ENCODE measurements at places on chromosomes 11 and 22.

DNA sequence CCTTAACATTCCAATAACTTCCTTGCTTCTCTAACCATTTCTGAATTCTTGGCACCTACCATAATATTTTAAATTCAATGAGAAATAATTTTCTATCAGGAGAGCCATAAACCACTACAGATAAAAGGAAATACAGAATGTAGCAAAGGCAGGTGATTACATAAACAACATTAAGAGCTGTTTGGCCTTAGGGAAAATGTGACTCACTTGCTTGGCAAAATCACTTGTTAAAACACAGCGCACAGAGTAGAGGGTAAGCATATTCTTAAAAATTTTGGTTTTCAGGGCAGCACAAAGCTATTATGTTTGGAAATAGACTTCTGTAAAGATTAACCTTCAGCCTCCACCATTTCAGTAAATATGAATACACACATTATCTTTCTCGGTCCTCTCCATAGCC is 26.4 kb downstream of the IZUMO1R start:
- no peak for DNase-seq

DNA sequence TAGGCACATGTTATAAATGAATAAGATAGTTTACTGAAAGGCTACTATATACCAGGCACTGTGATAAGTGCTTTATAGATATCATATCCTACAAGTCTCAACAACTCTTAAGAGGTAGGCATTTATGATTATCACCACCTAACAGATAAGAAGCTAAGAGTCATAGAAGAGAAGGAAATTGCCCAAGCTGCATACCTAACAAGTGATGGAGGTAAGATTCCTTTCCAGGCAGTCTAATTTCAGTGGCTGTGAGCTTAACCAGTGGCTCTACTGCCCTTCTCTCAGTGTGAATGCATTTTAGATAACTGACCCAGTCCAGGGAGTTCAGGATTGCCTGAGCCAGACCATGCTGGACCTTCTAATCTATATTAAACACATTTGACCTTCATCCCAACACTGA is 39.2 kb downstream of the HEPHL1 start:
- DNase-seq = no peak

- DNase-seq = no peak
Measured at GRCh38 chr22:38070250-38070921, 13.2 kb downstream of the PICK1 start.

- DNase-seq = no peak
Measured at GRCh38 chr11:129613071-129613470, 202.6 kb upstream of the TMEM45B start.

GRCh38 chr11:97743205-97743742 is 1277.5 kb upstream of the CNTN5 start:
- no peak for DNase-seq

DNA sequence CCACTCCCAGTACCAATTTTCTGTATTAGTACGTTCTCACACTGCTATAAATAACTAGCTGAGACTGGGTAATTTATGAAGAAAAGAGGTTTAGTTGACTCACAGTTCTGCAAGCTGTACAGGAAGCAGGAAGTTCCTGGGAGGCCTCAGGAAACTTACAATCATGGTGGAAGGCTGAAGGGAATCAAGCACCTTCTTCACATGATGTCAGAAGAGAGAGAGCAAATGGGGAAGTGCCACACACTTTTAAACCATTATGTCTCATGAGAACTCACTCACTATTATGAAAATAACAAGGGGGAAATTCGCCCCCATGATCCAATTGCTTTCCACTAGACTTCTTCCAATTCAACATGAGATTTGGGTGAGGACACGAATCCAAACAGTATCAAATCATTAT is 271.4 kb downstream of the ETS1 start:
- no peak for DNase-seq

DNA sequence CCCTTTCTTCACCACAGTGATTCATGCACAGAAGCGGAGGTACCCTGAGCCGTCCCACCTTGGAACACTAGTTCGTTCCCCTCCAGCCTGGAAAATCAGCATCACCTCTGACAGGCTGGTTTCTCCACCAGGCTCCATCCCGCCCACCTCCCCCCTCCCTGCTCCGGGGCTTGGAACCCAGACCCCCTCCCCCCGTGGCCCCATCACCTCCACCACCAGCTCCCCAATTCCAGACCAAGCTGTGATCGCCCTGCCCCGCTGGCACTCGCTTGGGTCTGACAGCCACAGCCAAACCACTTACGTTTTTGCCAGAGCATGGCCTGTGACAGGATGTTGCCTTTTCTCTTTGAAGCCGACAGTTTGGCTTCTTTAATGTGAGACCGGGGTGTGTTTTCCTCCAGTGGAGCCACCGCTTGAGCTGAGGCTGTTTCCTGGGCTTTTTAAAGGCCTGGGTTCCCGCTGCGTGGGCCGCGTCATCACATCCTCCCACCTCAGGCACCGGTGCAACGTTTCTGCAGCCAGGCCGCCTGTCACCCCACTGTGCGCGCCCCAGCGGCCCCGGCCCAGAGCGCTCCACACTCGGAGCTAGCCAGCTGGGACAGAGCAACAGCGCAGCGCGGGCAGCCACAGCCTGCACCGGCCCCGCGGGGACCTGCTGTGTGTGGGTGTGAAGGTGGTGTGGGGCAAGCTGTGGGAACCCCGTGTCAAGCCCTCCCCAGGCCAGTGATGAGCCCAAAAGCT is at the start of gene POU2AF1:
TSS of gene POU2AF1 (minus strand) at position 415 of the 741 bp plus-strand sequence. CDS start at position 317, 98 bp downstream.
- DNase-seq = no peak

DNA sequence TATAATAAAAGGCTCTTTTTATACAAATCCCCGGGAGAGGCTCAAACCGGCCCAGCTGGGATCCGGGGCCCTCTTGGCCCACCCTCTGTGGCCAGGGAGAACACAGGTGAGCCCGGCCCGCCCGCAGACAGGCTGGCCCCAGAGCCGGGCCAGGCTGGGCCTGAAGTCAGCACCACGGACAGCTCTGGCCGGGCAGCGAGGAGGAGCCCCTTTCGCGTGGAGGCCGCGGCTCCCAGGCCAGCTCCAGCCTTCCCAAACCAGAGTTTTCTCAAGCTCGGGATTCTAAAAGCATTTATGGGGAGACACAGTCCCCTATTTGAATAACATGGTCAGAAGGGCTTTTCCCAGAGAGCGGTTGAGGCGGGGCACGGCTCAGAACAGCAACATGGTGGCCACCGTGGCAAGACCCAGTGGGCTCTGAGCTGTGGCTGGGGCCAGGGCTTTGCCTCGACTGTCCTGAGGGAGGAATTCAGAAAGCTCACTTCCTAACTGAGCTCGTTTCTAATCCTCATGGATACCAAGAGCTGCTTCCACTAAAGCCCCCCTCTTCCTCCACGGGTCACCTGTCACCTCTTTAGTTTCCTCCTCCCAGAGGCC is 115.4 kb downstream of the BRD1 start:
- DNase-seq = no peak

GRCh38 chr22:39966470-39966869 is 6.3 kb downstream of the TMA7B start:
- DNase-seq = no peak

DNA sequence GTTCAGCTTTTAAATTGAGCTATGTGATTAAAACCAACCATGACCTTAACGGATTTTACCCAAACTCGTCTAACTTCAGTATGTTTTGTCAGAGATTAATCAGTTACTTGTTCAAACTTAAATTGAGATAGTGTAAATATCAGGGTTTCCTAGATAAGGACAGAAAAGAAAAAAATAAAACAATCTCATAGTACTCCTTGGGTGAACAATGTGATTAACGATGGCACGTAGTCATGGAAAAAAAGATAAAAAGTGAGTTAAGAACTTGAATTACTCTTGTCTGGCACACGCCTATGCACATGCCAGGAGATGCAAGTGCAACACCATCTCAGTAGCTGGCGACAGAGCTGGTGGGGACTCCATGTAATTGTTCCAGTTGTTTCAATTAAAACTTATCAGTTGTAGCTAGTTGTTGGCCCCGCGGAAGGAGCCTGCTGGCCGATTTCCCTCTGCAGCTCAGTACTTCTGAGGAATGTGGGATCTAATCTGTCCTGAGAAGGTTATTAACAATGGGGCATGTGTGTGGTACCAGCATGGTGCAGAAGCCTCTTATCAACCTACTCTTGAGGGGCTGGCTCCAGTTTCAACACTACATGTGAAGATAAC is 3.0 kb downstream of the RASSF10 start:
- no peak for DNase-seq

- DNase-seq = no peak
Measured at GRCh38 chr11:26712497-26712896, 9.4 kb downstream of the SLC5A12 start.

DNA sequence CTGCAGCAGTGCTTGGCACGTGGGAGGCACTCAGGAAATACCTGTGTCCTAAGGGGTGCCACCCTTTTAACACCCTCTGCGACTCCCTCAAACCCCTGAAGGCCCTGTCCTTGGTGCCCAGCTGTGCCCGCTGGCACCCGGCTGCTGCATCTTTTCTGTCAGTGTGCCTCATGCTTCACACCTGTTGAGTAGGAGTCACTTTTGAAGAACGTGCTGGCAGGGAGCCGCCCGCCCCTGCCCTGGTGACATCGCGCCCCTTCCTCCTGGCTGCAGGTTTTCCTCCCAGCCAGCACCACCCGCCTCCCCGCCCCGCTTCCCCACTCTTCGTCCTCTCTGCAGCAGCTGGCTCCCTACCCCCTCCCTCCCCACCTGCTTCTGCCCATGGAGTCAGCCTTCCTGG is 17.8 kb downstream of the FRMD8 start:
- no peak for DNase-seq

DNA sequence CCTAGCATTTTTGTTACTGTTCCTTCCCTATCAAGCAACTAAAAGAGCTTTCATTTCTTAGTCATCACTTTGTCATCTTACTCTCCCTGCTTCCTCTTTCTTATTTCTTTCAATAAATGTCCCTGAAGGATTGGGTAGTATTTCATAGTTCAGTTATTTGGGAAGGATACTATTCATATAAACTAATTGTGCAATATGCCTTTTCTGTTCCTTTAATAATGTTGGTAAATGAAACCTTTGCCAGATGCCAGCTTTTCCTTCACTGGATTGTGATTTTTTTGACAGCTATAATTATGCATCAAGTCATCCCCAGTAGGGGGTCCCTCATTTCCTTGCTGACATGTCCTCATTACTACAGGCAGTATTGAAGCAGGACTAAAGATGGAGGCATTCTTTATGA is 101.7 kb downstream of the ATM start:
- DNase-seq = peak; percentile 75

GRCh38 chr11:124612567-124613246 is 1.5 kb downstream of the PANX3 start:
- DNase-seq = no peak

- DNase-seq = peak; percentile 79
Measured at GRCh38 chr22:26394777-26395176, 34.3 kb upstream of the ASPHD2 start.

DNA sequence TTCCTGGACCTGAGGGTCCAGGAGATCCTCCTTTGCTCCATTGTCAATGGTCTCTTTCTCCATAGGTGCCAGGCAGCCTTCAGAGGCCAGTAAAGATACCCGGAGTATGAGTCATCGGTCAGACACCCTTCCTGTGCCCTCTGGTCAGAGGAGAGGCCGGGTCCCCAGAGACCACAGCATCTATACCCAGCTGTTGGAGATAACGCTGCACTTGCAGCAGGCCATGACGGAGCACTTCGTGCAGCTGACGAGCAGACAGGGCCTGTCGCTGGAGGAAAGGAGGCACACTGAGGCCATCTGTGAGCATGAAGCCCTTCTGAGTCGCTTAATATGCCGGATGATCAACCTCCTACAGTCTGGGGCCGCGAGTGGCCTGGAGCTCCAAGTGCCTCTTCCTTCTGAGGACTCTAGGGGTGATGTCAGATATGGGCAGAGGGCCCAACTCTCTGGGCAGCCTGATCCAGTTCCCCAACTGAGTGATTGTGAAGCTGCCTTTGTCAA is at the start of gene ACCSL:
TSS of gene ACCSL (plus strand) at position 51 of the 501 bp plus-strand sequence. CDS start at position 107, 56 bp downstream.
- no peak for DNase-seq

DNA sequence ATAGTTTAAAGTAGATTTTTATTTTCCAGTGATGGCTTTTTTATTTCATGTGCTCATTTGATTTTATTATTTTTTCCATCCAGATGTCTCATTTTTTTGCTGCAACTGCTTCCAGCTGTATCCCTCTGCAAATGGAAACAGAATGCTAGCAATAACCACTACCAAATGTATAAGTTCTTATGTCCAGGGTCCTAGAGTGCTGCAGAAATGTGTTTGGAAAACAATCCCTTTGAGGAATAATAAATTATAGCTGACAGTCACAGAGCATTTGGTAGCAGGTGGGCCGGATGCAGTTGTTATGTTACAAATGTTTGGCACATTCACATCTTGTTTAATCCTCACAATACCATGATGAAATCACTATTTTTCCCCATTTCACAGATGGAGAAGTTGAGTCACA is 300.7 kb upstream of the PDGFD start:
- DNase-seq = no peak

GRCh38 chr11:10293423-10294289 is at the start of gene SBF2:
TSS of gene SBF2 (minus strand) at chr11:10294219. CDS start at chr11:10294069, 150 bp downstream.
- DNase-seq = peak; percentile 82

GRCh38 chr11:20631519-20632168 is 32.2 kb downstream of the SLC6A5 start:
- DNase-seq = peak; percentile 17

DNA sequence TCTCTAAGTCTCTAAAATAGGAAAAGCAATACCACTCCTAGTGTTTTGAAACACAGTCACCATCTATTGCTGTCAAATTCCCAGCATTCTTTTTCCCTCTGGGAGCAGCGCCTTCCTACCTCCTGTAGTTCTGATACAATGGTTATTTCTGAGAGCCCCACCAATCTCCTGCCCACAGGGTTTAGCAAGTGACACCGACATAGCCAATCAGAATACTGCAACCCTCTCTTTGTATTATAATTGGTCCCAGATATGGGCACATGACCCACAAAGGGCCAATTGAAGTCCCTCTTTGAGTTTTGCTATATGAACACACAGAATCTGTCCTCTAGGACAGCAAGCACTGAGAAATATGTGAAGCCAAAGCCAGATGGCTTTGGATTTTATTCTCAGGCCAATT is 16.9 kb upstream of the ARHGAP42 start:
- DNase-seq = no peak

- DNase-seq = no peak
Measured at GRCh38 chr11:75632962-75633361, 35.9 kb downstream of the MAP6 start.

GRCh38 chr11:125451400-125452124 is 44.5 kb downstream of the FEZ1 start:
- peak; percentile 88 for DNase-seq

GRCh38 chr22:37391702-37392101 is 35.6 kb downstream of the ELFN2 start:
- no peak for DNase-seq

- no peak for DNase-seq
Measured at GRCh38 chr11:130710497-130711012, 205.7 kb downstream of the SNX19 start.

DNA sequence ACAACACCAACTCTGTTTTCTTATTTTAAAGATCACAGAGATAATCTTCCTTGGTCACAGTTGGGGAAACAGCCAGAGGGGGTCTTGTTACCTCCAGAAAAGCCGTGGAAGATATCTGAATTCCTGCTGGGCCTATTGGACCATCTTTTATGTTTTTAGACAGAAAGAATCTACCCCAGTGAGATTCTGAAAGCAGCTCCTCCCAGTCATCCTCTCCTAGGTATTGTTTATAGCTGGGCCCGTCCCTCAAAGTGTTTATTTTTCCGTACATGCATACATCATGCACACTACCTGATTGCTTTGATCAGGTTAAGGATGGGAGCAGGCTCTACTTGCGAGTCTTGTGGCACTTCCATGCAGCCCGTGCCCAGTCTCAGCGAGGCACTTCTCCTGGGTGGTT is 742.4 kb downstream of the NTM start:
- DNase-seq = peak; percentile 34
